ENCODE measurements at places on chromosomes 16 and 17. TPM values are rescaled to one million over a fixed set of nuclear protein-coding genes. Genes with fewer than 3 reads are reported as not detected.
A peak's percentile ranks its signal among the peaks of the same experiment; 100 is the strongest.

TNFRSF17 gene
- not detected for total RNA-seq

GRCh38 chr17:10875984-10876555, 38.2 kb upstream of the PIRT start:
- peak; percentile 20 for DNase-seq

GRCh38 chr17:6456914-6457687, 12.8 kb downstream of the PIMREG start:
- DNase-seq: peak; percentile 19

CLEC18C gene
- 0.07 TPM for total RNA-seq

TPSG1 gene
- not detected for total RNA-seq

- no peak for DNase-seq
Observed at GRCh38 chr16:88888461-88889387, 22.3 kb upstream of the PABPN1L start.

Measured in foreskin keratinocyte (primary cell).